ENCODE measurements at places on chromosomes 2 and 18. TPM values are rescaled to one million over a fixed set of nuclear protein-coding genes. Genes with fewer than 3 reads are reported as not detected.
A peak's percentile ranks its signal among the peaks of the same experiment; 100 is the strongest.

The PSTPIP2 gene
- total RNA-seq, result 17.8 TPM

DNA sequence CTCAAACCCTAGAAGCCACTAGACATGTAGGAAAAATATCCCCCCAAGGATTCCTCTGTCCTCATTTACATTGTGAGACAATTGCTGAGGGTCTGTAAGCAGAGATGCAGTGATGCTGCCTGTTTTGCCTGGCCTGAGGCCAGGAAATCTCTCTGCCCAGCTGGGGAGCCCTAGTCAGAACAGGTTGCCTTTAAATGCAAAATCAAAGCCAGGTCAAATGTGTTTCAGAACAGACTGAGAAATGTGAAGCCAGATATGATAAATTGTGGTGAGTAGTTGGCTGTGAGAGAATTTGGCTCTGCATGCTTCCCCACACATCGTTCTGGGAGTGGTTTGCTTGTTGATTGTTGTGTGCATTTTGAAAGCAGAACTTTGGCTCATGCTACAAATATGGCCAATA is 38.4 kb upstream of the NXPH2 start:
- DNase-seq, result no peak

DNA sequence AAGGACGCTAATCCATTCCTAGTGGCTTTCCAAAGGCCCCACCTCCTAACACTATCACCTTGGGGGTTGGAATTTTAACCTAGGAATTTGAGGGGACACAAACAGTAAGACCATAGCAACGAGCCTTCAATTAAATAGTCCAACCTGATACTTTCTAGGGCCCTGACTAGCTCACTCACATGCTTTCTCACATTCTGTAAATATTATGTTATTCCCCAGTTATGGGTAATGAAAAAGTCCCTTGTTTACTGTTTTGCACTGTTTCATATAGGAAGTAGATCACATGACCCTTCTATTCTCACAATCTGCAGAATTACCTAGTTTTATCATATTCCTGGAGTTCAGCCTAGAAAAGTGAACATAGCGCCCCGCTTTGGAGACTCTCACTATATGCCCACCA is 1212.1 kb upstream of the ACVR2A start:
- DNase-seq, result no peak

- no peak for DNase-seq
Observed at GRCh38 chr2:125085904-125086303, 1060.8 kb downstream of the CNTNAP5 start.

DNA sequence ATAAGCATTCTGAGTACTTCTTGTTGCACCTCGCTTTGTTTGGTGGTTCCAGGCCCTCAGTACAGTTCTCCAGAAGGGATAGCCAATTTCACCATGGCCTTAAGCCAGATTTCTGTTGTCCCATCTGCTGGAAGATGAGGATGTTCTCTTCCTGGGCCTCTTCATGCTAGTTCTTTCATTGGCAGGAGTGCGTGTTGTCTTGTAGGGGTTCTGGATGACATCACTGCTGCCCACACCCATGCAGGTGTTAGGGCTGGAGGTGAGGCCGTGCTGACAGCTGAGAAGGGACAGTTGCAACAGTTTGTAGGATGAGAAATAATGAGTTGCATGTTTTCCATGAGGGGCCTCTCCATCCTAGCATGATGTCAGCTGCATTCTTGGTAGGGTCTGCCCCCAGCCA is 142.9 kb downstream of the LDLRAD4 start:
- no peak for DNase-seq

- no peak for DNase-seq
Observed at GRCh38 chr2:111923276-111923804, 24.9 kb downstream of the MERTK start.

DNA sequence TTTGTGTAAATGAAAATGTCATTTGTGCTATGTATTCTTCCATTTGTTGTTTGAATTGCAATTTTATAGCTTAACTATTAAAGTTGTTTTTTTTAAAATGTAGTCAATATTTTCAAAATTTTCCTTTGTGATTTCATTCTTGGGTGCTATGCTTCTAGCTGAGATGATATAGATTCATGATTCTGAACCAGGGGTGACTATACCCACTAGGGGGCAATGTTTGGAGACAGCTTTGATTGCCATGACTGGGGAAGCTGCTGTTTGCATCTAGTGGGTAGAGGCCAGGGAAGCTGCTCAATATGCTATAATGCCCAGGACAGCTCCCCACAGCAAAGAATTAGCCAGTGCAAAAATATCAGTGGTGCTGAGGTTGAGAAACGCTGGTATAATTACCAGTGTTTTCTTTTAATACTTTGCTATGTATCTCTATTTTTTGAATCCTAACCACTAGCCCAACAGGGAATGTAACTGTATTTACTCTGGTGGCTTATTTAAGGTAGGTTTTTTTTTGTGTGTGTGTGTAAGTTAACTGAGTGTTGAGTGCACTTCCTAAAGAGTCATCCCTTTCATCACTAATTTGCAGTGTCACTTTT is 99.7 kb downstream of the MEP1B start:
- peak; percentile 47 for DNase-seq

- peak; percentile 68 for DNase-seq
Observed at GRCh38 chr2:33395655-33396249, 80.7 kb upstream of the RASGRP3 start.

DNA sequence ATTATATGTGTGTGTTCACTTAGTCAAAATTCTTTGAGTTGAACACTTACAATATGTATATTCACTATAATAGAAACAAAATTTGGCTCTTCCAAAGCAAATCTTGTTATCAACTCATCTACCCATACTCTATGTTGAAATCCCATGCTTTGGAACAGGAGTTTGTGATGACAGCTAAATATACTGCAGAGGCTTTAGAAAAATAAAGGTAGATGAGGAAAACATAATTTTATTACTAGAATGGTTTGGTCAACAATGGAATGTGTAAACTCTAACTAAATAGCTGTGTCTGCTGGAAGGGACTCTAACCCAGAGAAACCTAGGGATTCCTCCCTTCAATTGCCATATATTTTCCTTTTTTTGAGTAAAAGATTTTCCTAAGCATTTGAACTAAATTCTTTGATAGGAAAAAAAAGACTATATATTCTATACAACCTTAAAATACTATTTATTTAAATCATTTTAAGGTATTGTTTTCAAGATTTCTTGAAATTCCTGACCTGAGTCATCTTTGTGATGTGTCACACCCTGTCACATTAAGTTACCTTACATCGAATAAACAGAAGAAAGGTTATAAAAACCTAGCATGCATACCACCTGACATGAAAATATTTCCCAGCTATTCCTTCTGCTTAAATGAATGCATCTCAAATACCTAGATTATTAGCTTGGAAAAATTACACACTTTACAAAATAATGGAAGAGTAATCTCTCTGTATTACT is 175.5 kb downstream of the OTX1 start:
- no peak for DNase-seq

DNA sequence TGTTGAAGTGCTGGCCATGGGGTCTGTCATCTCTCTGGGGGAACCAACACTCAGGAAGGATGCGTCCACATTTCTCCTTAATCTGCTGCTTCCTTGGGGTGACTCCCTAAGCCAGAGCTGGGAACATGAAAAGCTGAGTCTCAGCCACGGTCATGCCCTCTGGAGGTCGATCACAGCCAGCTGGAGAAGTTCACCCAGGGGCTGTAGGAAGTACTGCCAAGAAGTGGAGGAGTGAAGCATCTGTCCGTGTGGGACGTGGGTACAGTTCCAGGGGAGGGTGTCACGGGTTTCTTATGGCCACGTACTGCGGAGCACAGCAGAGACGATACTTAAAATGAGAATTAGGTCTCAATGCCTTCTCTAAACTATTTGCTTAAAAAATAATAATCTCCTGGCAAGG is 42.4 kb upstream of the IGFBP2 start:
- DNase-seq, result no peak

- no peak for DNase-seq
Observed at GRCh38 chr2:67626656-67627055, 229.5 kb downstream of the ETAA1 start.

DNA sequence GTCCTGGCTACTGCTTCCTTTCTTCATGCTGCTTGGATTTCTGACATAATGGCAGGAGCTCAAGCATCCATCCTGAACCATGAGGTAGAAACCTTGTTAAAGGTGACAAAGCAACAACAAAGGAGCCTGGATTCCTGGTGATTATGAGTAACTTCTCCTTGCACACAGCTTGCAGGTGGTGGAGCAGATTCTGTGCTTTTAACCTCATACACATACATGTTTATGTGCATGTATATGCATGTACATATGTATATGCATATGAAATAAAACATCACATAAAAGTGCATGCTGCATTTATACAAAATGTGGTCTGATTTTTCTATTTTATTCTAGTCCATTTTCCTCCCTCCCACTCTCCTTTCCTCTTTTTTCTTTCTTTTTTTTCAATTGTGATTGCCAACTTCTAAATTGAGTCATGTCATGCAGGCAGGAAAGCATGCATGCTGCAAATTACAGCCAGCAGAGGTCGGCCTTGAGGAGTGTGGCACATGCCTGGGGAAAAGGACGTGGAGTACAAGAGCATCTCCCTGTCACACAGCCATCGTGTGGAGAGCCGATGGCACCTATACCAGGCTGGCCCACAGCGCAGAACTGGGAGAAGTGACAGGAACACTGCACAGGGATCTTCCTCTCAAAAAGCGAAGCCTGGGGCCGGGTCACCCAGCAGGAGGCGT is 17.9 kb downstream of the LCT start:
- DNase-seq, result peak; percentile 79

The RAD51AP2 gene
- not detected for total RNA-seq

The POTEC gene
- total RNA-seq, result not detected

GRCh38 chr2:73122536-73122935 is 9.8 kb upstream of the RAB11FIP5 start:
- no peak for DNase-seq

- DNase-seq, result no peak
Observed at GRCh38 chr2:162838136-162838497, 450 bp downstream of the KCNH7 start.

DNA sequence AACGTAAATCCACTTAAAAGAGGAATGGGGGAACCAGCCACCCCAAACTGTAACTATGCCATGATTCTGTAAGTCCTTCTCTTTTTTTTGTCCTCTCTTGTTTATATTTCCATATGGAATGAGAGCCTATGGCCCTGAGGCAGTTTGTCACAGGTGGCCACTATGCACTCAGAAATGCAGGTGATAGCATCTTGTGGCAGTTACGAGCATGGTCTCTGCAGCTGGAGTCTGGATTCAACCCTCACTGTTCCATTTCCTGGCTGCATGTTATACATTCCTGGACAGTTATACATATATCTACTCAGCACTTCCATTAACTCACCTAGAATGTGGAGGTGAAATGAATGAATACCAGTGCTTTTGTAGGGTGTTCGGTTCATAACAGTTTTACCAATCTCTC is 291.5 kb upstream of the FANCL start:
- DNase-seq, result no peak

The STARD6 gene
- not detected for total RNA-seq

GRCh38 chr2:65786007-65786717 is 353.8 kb upstream of the SPRED2 start:
- DNase-seq, result no peak

- no peak for DNase-seq
Observed at GRCh38 chr2:41197781-41198180, 745.9 kb upstream of the SLC8A1 start.

The CFC1 gene
- not detected for total RNA-seq
